T1000 (cell line): ENCODE measurements at places on chromosomes 7 and 10.

DNA sequence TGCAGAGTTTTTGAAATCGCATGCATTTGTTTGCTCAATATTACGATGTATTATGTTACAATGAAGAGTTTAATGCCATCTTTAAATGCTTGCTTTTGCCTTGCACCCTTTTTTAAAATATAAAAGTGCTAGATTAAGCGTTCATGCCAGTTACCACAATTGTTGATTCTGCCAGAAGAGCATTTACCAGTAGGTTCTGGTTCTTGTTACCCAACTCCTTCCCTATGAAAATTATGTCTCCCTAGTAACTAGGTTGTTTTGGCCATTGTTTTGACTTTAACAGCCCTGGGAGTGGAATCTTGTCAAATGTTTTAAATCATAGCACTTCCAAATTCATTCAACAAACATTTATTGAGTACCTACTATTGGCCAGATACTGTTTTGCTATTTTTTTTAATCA is 32.8 kb upstream of the CDK14 start:
- DNase-seq, result no peak

DNA sequence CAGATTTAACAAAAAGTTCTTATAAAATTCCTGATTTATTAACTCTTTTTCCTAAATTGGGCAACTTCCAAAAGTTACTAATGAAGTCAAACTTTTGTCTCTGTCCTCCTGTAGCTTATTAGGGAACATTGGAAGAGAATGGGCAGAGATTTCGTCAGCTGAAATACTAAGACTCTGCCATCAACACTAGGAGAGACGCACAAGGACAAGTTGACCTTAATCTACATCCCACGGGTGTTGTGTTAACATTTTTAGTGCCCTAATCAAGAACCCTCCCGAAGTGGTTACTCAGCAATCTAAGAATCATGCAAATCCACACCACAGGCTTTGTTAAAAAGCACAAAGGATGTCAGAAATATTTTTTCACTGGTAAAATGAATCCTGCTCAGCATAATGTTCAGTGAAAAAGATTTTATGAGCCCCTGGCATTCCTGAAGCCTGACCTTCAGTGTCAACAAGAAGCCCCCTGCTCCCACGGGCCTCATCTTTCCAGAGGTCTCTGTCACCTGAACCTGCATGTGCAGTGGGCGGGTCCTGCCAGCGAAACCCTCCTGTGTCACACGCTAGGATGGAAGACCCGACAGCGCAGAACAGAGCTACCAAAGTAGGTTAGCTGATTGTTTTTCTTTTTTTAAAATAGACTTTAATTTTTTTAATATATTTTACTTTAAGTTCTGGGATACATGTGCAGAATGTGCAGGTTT is 70.6 kb upstream of the AKR1E2 start:
- DNase-seq, result no peak

GRCh38 chr10:61438141-61438988 is 14.8 kb downstream of the TMEM26 start:
- no peak for DNase-seq

GRCh38 chr10:101258179-101258885 is 29.1 kb upstream of the LBX1 start:
- DNase-seq, result no peak

GRCh38 chr7:54704851-54705250 is 54.2 kb downstream of the SEC61G start:
- no peak for DNase-seq

- no peak for DNase-seq
These were observed 99.5 kb downstream of the HIP1 start for GRCh38 chr7:75639071-75639885.

DNA sequence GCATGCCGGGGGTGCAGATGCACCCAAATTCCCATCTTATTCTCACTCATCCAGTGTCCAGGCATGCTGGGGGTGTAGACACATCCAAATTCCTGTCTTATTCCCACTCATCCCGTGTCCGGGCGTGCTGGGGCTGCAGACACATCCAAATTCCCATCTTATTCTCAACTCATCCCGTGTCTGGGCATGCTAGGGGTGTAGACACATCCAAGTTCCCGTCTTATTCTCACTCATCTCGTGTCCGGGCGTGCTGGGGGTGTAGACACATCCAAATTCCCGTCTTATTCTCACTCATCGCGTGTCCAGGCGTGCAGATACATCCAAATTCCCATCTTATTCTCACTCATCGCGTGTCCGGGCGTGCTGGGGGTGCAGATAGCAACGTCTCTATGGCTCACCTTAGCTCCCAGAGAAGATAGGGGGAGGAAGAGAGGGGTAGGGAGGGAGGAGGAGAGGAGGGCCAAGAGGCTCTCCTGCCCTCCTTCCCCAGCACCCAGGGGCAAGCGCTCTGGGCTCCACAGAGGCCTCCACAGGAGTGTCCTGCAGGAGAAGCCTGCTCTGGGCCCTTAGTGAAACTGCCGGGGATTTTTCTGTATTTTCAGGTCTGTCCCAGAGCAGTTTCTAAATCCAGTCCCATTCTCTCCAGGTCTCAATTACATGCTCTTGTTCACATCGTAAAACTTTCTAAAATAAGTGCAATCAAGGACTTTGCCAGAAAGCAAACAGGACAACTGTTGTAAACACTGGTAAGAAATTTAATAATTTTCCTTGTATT is 210.8 kb downstream of the DIP2C start:
- DNase-seq, result no peak
